ENCODE measurements at places on chromosomes 2 and 18.
A peak's percentile ranks its signal among the peaks of the same experiment; 100 is the strongest.

DNA sequence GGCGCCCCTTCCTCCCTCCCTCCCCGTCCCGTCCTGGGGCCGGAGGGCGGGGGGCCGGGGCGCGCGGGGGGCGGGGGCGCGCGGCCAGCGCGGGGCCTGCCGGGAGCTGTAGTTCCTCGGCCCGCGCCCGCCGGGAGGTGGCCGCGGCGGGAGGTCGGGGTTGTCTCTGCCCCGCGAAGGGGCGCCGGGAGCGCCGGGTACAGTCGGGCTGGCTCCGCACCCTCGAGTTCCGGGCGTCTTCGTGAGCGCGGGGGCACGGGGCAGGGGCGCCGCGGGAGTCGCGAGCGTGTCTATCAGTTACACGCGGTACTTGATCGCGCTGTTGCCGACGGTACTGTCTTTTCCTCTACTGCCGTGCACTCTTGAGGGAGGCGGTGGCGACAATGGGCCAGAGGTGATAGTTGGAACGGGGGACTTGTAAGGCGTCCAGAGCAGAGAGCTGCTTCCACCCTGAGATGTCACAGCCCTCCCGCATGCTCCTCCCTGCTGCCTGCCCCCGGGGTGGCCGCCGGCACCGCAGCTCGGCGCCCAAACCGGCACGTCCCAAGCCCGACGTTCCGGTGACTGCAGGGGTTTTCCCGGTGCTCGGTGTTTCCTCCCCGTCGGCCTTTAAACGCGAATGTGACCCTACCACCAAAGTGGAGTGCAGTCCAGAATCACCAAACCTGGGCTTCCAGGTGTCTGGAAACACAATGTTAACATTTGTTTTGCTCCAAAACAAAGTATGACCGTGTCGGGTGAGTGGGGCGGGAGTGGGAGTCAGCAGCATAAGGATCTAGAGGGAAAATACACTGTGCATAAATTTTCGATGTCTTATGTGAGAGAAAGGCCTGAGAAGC is at the start of gene PRKD3:
Gene PRKD3 (minus strand): TSS at position 48 of the 839 bp plus-strand sequence. CDS start 8,309 bp downstream, outside the sequence.
- DNase-seq = peak; percentile 15

- DNase-seq = no peak
Observed at GRCh38 chr18:62939926-62940325, 224.6 kb downstream of the PHLPP1 start.

DNA sequence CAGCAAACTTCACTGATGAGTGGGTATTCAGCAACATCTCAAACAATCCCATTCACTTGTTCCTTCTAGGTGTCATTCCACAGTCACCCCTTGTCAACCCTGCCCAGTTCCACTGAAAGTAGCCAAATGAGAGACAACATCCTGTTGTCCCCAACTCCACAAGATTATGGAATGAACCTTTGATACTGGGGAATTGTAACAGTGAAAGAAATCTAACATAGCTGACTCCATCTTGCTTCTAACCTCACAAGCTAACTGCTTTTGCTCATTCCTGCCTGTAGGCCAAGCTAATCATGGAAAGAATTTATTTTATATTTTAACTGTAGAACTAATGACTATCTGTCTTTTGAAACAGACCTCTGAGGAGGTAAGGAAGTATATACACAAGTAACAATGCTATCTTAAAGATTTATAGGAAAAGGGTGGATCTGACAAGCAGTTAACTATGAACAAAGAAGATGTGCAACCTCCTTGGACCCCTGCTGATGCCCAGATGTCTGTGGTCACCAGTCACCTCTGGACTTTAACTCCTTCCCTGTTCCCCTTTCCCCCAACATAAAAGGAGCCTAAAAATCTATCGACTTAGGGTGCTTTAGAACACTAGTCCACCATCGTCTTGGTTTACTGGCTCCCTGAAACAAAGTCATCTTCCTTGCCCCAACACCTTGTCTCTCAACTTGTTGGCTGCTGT is 6.9 kb upstream of the ANXA4 start:
- no peak for DNase-seq

- no peak for DNase-seq
Observed at GRCh38 chr2:64607381-64608304, 46.1 kb downstream of the SERTAD2 start.

GRCh38 chr2:38178556-38179419 is 102.8 kb upstream of the CYP1B1 start:
- DNase-seq = no peak

DNA sequence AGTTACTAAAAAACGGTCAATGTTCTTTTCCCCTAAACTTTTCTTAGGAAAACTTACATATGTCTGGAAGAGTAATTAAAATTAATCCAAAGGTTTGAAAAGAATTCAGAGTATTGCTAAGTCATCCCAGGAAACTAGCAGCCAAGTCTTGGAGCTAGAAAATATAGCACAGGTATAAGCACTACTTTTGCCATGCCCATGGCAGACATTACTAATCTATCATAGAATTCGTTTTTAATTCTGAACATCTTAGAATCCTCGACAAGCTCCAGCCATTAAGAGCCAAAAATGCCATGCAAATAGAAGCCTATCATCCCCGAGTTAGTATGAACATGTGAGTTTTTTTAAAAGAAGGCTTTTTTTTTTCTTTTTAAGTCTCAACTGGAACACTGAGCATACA is 395.0 kb downstream of the ZEB2 start:
- no peak for DNase-seq

DNA sequence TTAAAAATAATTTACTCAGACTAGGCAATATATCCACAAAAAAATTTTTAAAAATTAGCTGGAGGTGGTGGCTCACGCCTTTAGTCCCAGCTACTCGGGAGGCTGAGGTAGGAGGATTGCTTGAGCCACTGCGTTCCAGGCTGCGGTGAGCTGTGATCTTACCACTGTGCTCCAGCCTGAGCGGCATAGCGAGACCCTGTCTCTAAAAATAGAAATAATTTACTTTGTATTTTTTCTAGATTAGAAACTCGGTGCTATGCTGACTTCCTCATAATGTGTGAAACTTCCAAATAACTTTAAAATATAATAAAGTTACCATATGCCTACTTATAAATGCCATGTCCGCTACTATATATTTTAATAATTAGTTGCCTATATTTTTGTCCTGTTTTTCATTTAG is 6.7 kb downstream of the PPIG start:
- DNase-seq = no peak

DNA sequence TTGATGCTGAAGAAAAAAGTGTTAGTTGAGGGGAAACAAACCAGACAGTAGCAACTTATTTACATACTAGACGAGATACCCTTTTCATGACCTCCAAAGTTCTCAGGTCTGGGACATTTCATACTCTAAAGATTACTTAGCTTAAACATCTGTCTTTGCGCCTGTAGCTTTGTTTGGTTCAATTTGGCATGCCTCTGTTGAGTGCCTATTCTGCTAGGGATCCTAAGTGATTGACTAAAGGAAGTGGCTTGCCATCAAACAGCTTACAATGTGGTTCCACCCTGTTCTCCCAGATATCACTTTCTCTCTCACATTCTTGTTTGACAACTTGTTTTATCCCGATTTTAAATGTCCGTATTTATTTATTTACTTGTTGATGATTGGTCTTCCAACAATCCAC is 488.8 kb downstream of the PARD3B start:
- no peak for DNase-seq

GRCh38 chr2:219219784-219220532 is 1.2 kb upstream of the ABCB6 start:
- DNase-seq = no peak

- DNase-seq = no peak
Observed at GRCh38 chr2:235669269-235669831, 175.5 kb downstream of the AGAP1 start.

DNA sequence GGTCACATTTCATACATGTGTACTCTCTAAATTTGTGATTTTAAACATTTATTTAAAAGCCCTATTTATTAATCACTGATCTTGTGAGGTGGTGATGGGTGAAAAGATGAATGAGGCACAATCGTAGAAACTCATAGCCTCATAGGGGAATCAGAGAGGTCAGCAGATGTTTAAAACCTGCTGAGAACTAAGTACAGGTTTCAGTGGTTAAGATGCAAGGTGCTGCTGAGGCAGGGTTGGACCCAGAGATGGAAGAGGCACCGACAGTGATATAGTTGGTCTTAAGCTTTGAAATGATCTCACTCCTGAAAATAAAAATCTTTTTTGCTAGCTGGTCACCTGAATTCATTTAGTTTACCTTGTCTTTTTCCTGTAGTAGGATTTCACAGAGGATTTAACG is 49.6 kb downstream of the LINC00305 start:
- DNase-seq = no peak

GRCh38 chr2:50385349-50385748 is 646.6 kb downstream of the NRXN1 start:
- DNase-seq = no peak

DNA sequence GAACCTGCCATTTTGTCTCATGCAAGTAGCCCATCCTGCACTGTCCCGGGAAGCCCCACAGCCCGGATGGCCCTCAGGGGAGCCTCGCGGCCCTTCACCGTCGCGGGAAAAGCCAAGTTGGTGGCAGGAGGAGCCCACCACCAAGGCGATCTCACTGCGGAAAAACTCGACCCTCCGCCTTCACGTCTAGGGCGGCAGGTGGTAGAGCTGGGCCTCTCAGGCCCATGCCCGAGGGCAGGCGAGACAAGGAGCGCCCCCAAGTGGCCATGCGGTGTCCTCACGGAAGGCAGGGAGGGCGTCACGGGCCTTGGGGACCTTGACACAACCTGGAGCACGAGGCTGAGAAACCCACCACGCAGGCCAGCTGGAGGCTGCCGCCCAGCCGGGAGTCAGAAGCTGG is 34.8 kb upstream of the SKA1 start:
- no peak for DNase-seq

GRCh38 chr2:88913280-88913679 is 221.8 kb downstream of the RPIA start:
- DNase-seq = no peak

DNA sequence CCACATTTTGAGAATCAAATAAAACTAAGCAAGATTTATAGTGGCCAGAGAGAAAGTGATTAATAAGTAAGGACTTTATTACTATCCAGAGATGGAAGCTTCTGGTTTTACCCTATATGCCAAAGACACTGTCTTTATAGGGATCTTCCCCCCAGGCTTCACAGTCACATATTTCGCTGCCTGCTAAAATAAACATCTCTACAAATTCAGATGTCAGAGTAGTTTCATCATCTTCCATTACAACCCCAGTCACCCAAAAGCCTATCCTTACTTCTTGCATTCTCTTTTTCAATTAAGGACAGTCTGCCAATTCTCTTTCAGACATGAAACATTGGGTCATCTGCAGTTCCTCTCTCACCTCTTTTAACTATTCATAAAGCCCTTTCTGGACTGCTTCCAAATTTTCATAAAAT is 28.3 kb downstream of the CREB1 start:
- DNase-seq = no peak

DNA sequence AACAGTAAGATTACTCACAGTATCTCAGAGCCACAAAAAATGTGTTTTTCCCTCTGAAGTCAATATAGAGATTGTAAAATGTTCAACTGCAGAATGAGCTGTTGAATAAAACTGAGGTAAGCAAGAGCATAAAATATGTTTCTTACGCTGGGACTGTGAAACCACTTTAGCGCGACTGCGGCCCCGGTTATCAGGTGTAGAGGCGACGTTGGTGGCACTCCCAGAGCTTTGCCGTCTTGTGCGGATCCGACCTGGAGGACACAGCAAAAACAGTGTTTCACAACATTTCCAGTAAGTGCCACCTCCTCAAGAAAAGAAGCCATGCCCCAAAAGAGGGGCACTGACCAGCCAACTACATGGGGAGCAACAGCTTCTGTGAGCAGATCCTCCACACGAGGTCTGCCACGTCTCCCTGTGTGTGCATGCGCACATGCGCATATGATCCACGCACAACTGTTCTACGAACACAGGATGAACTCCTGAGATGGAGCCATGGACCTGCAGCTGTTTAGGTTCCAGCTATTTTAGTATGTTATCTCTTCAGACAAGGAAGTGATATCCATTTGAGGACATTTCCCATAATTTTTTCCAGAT is 100.7 kb upstream of the RNU4ATAC start:
- no peak for DNase-seq

GRCh38 chr2:103445347-103445746 is 683.5 kb downstream of the TMEM182 start:
- DNase-seq = no peak

GRCh38 chr18:2304378-2305175 is 266.7 kb downstream of the METTL4 start:
- no peak for DNase-seq

- DNase-seq = no peak
Observed at GRCh38 chr2:36567711-36568408, 30.1 kb downstream of the FEZ2 start.

GRCh38 chr2:32792416-32792815 is 154.3 kb upstream of the LTBP1 start:
- no peak for DNase-seq

DNA sequence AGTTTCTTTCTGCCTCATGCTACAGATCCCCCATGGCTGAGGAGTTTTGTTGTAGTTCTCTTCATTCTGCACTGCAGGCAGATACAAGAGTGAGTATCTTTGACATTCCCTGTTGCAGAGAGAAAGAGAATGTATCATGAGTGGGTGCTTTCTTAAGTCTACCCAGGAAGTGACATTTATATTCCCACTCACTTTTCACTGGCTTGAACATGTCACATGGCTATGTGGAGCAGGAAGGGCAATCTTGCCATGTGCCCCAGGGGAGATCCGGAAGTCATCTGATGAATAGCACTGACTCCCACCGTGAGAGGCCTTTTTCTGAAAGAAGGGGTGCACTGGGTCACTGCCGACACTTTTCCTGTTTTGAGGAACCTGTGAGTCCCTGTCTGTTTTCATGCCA is 66.4 kb upstream of the BOD1L2 start:
- no peak for DNase-seq

GRCh38 chr2:118223511-118223991 is 135.3 kb downstream of the INSIG2 start:
- no peak for DNase-seq

DNA sequence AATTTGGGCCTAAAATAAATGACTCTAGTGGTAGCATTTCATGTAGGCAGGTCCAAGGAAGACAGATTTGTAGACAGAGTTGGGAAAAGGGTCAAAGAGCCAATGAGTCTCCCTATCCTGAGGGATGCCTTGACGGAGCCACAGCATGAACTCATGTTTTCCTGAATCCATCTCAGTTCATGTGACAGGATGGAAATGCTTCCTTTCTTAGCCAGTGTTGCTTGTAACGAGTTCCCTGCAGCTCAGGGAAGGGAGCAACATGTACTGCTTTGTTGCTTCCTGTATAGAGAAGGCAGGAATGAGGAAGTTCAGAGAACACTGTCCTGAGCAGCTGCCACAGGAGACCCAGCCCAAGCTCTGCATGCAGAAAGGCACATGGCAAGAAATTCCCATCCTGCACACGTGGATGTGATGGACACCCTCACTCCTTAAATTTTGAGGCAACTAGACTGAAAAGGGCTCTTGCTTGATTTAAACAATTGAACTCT is 27.9 kb downstream of the TMEM17 start:
- no peak for DNase-seq

GRCh38 chr18:59877361-59877760 is 22.4 kb upstream of the PMAIP1 start:
- no peak for DNase-seq

GRCh38 chr18:48989304-48990303 is 38.8 kb upstream of the SMAD7 start:
- DNase-seq = no peak

DNA sequence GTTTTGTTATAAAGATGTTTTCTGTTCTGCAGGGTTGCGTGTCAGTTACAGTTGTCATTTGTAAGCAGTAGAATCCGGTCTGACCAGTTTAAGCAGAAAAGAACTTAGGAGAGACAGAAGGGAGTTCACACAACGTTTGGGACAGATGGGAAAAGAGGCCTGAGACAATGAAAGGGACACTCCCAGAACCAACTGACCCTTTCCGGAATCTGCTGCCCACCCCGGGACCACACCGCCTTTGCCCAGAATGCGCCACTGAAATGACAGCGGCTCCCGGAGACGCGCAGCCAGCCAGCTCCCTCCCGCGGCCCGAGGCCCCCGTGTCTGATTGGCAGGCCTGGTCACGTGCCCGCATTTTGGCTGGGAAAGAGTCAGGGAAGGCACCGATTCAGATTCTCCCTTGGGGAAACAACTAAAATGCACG is 244.6 kb downstream of the BCL2 start:
- no peak for DNase-seq
